ENCODE measurements at places on chromosomes 13 and 19.

- DNase-seq = no peak
Measured at GRCh38 chr13:110259651-110260050, 47.3 kb downstream of the COL4A1 start.

DNA sequence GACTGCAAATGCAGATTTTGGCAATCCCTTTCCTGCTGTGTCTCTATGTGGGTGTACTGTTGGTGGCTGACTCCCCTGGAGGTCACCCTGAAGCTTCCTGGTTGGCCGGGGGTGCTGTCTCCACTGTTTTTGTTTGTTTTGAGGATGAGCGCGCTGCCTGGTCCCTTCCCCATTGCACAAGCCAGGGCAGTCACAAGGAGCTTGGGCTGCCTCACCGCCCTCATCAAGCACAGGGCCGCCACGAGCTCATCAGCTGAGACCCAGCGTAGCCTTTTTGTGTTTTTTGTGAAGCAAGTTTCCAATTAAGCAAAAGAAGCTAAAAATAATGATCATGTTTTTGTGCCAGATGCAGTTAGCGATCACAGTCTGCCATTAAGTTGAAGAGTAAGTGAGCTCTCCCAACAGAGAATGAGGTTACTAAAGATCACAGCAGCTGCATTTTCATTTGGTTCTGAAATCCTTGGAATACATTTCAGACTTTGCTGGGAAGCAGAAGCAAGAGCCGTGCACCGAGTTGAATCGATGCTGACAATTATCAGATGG, 57.8 kb downstream of the GGACT start:
- no peak for DNase-seq

DNA sequence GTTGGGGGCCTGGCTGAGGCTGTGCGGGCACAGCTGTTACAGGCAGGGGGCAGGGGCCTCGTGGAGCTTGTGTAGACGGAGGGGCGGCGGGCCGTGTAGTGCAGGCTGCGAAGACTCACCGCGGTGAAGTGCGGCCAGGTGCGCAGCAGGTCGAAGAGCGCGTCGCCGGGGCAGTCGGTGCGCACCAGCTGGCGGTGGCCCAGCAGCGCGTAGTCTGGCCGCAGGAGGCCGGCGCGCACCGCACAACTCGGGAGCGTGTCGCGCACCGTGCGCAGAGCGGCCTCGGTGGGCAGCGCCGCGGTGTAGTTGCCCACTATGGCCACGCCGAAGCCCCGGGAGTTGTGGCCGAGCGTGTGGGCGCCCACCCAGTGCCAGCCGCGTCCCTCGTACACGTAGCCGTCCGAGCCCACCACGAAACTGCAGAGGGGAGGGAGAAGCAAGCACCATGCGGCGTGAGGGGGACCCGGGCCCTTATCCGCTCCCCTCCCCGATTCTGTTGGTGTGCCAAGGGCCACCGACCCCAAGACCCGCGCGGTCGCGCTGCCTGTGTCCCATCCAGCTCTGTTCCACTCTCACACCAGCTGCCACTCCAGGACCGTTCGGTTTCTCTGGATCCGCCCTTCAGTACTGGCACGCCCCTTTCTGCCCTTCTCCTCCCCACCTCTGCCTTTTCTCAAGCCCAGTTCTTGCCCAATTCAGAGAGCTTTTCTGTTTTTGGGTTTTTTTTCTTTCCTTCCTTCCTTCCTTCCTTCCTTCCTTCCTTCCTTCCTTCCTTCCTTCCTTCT, 5.4 kb upstream of the RASAL3 start:
- no peak for DNase-seq

DNA sequence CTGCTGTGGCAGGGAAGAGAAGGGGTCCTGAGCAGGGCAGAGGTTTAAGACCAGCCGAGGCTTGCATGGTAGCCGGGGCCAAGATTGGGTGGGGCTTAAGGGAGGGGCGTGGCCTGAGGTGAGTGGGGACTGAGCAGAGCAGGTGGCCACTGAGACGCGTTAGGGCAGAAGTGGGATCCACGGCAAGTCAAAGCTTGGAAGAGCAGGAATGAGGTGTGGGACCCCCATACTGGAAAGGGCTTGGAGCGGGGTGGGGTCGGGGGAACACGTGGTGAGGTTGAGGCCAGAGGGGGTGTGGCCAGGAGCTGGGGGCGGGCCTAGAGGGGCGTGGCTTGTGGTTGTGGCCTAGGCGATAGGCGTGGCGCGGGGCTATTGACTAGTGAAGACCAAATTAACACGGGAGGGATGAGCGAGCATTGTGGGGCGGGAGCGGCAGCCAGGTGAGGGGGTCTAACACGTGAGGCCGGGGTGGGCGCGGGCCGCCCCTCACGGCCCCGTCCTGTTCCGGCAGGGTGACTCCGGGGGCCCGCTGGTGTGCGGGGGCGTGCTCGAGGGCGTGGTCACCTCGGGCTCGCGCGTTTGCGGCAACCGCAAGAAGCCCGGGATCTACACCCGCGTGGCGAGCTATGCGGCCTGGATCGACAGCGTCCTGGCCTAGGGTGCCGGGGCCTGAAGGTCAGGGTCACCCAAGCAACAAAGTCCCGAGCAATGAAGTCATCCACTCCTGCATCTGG, 3.3 kb downstream of the CFD start:
- peak; percentile 61 for DNase-seq

- DNase-seq = no peak
Measured at GRCh38 chr19:1807695-1808394, 4.2 kb downstream of the ATP8B3 start.

DNA sequence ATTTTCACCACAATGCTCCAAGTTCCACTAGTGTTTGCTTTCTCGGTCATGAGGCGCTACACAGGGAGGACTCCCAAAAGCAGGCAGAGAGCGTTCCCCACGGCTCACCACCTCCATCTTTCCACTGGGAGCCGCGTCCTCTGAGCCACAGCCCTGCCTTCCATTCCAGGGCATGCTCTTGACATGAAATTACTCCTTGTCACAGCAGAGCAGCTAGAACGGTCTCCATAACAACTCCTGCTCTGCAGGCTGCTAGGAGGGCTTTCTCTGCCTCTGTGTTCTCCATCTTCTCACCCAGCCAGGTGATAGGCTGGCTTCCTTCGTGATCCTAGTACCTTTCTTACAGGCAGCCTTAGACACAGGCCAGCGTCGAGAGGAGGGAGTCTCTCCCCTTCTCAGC, 171.8 kb upstream of the UBL3 start:
- no peak for DNase-seq

GRCh38 chr19:40719414-40719894, 2.5 kb downstream of the ITPKC start:
- DNase-seq = no peak

DNA sequence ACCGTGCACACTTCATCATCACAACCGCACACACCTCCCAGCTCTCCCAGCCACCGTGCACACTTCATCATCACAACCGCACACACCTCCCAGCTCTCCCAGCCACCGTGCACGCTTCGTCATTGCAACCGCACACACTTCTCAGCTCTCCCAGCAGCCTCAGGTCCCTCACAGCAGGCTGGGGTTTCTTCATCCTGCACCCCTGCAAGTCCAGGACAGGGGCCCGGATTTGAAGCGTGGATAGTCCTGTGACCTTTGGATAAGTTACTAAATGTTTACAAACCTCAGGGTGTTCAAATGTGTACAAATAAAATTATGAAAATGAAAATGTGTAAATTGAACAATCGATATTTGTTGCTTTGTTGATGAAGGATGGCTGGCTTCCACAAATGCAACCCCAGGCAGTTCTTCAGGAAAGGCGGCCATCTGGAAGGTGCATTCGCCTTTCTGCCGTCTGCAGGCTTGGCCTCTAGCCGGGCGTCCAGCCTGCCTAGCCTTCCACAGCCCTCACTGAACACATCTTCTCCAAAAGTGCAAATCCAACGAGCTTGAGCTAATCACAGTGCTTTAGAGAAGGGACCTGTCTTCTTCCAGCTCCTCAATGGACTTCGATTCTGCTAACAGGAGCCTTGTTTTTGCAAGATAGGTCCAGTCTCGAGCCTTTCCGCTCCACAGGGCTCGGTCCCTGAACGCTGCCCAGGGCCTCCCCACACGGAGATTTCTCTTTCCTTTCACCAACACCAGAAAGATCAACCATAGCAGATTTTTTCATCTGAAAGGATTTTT, 74.2 kb downstream of the SPACA7 start:
- DNase-seq = no peak
